ENCODE measurements at places on chromosomes 5 and 9. TPM values are rescaled to one million over a fixed set of nuclear protein-coding genes. Genes with fewer than 3 reads are reported as not detected.

DNA sequence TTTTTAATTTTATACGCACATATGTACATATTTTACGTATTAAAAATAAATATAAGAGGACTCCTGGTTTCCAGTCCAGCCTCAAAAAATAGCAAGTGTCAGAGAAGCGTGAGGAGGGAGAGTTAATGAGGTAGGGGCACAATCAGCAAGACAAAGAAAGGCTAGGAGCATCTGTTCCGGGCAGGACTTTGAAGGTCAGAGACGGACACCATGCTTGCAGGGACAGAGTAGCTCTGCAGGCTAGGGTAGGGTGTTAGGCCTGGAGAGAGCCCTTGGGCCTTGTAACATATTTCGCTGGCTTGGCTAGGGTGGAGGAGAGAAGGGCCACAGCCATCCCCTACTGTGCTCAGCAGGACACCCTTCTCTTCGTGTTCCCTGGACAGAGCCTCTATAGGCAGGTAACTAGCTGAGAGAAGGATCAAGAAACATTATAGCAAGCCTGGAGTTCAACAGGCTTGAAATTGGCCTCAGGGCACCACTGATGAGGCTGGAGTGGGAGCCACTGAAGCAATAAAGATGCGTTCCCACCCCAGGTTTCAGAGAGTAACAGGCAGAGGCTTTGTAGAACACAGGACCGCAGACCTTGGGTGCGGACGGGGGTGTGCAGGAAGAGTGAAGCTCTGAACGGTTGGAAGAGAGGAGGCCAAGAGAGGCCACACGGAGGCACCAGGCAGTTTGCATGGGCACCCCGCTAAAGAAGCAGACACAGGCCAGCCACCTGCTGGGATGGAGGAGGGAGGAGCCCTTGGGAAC is 9.7 kb upstream of the IPPK start:
- DNase-seq: peak; percentile 12

GRCh38 chr9:20373263-20373662 is 249.0 kb downstream of the MLLT3 start:
- no peak for DNase-seq

DNA sequence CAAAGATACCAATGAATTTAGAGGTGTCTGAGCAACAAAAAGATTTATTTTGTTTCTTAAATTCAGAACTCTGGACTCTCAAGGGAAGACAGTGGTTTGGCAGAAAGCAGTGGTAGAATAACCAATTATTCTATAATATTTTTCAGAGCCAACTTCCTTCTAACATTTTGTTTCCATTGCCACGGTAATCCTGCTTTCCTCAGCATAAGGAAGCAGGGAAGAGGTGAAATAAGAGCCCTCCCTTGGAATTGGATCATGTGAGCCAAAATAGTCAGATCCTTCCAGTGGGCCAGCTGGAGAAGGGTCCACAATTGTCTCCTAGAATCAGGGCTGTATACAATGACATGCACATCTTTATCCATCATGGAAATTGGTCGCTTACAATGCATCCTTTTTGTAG is 130.0 kb upstream of the MAP1B start:
- no peak for DNase-seq

DNA sequence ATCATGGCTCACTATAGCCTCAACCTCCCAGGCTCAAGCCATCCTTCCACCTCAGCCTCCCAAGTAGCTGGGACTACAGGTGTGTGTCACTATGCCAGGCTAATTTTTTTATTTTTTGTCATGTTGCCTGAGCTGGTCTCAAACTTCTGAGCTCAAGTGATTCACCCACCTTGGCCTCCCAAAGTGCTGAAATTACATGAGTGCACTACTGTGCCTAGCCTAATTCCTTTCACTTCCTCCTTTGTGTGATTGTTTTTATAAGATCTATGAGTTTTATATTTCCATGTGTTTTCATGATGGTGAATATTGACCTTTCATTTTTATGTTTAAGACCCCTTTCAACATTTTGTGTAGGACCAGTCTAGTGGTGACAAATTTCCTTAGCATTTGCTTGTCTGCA is 55.2 kb upstream of the IL12B start:
- DNase-seq: no peak

Gene DIPK1B
- total RNA-seq: 0.15 TPM
